ENCODE measurements at places on chromosomes 1 and 21. TPM values are rescaled to one million over a fixed set of nuclear protein-coding genes. Genes with fewer than 3 reads are reported as not detected.
A peak's percentile ranks its signal among the peaks of the same experiment; 100 is the strongest.

GRCh38 chr1:54408147-54409066, 2.2 kb upstream of the SSBP3 start:
- DNase-seq, result peak; percentile 13
- no peaks in the 10 kb centered on the region for H3K27me3 ChIP-seq
- peaks cover 5% of the 10 kb centered on the region for H3K36me3 ChIP-seq
- H3K4me1 ChIP-seq, result peaks cover 42% of the 10 kb centered on the region
- H3K4me3 ChIP-seq, result peak overlapping the region; percentile 87
- H3K27ac ChIP-seq, result peak overlapping the region; percentile 97

DNA sequence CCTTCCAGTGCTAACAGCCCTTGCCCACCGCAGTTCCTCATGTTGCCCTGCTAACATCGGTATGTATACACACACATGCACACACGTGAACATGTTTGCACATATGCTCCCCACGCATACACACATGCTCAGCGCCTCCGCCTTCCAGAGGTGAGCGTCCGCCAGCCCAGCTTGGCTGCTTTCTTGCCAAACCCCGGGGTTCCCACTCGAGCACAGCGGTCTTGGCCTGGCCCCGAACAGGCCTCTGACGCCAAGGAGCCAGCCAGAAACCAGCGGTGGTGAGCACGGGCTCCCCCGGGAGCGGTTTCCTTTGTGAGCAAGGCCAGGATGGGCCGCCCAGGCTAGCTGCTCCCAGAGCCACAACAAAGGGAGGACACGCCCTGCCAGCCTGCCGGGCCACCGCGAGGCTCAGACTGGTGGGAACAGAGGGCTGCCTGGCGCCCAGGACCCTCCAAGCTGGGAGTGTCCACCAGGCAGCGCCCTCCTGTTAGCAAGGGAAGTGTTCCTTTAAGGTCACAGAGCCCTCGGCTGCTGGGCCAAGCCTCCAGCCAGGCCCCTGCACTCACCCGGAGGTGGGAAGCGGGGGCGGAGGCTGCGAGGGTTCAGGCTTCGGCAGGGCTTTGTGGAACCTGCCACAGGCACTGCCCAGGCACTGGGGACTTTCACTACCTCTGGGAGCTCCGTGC, 65.4 kb downstream of the ALPL start:
- no peak overlapping the region for H3K4me3 ChIP-seq
- no peak overlapping the region for H3K27ac ChIP-seq
- H3K36me3 ChIP-seq, result no peaks in the 10 kb centered on the region
- H3K27me3 ChIP-seq, result no peaks in the 10 kb centered on the region
- H3K4me1 ChIP-seq, result no peaks in the 10 kb centered on the region
- no peak for DNase-seq

GRCh38 chr21:42550817-42551216, 37.2 kb downstream of the SLC37A1 start:
- H3K4me3 ChIP-seq, result no peak overlapping the region
- H3K36me3 ChIP-seq, result peaks cover 25% of the 10 kb centered on the region
- no peaks in the 10 kb centered on the region for H3K27me3 ChIP-seq

- no peaks in the 10 kb centered on the region for H3K27me3 ChIP-seq
- no peak overlapping the region for H3K4me3 ChIP-seq
- no peaks in the 10 kb centered on the region for H3K4me1 ChIP-seq
- no peak overlapping the region for H3K27ac ChIP-seq
Observed at GRCh38 chr21:34878501-34878900, 170.6 kb downstream of the RUNX1 start.

GRCh38 chr1:229843627-229844238, 217.7 kb downstream of the URB2 start:
- DNase-seq, result no peak
- H3K27me3 ChIP-seq, result no peaks in the 10 kb centered on the region
- H3K4me1 ChIP-seq, result no peaks in the 10 kb centered on the region
- H3K4me3 ChIP-seq, result no peak overlapping the region
- H3K27ac ChIP-seq, result no peak overlapping the region
- H3K36me3 ChIP-seq, result no peaks in the 10 kb centered on the region

DNA sequence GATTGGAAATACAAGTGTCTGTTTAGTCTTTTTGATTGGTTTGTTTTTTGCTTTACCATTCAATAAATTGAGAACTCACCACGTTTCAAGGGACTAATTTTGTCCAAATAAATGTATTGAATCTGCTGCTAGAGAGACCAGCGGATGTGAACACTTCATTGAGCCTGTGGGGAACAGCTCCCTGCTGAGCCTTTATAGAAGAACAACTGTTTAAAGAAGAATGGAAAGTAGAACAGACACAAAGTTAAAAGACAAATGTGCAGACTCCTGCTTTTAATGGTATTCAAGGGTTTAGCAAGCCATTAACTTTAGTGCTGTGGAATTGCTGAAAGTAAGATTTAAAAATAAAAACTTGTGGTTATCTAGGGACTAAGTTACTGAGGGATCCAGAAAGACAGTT, 817.7 kb upstream of the B3GALT2 start:
- no peaks in the 10 kb centered on the region for H3K36me3 ChIP-seq
- DNase-seq, result no peak
- no peak overlapping the region for H3K4me3 ChIP-seq
- no peaks in the 10 kb centered on the region for H3K4me1 ChIP-seq

GRCh38 chr1:94864821-94865220, 44.7 kb downstream of the SLC44A3 start:
- H3K36me3 ChIP-seq, result no peaks in the 10 kb centered on the region
- peaks cover 5% of the 10 kb centered on the region for H3K4me1 ChIP-seq
- no peaks in the 10 kb centered on the region for H3K27me3 ChIP-seq
- DNase-seq, result no peak

DNA sequence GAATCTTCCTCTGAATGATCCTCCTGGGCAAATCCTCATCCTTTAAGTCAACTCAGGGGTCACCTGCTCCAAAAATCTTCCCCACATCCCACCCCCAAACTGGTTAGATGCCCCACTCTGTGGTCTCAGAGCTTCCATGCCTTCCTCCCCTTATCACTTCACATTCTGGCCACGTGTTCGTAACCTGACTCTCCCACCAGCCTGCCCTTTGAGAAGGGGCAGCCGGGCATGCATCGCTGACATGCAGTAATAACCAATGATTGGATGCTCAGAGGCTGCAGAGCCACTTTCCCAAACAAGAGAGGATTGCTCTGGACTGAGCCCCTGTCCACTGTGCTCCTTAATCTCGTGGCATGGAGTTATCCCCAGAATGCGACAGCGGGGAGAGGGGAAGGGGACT, 7.0 kb downstream of the LELP1 start:
- no peaks in the 10 kb centered on the region for H3K36me3 ChIP-seq
- DNase-seq, result no peak
- H3K27me3 ChIP-seq, result no peaks in the 10 kb centered on the region
- no peaks in the 10 kb centered on the region for H3K4me1 ChIP-seq

GRCh38 chr1:208291923-208292711, 47.9 kb upstream of the PLXNA2 start:
- no peaks in the 10 kb centered on the region for H3K36me3 ChIP-seq
- DNase-seq, result no peak
- H3K27ac ChIP-seq, result no peak overlapping the region
- H3K4me3 ChIP-seq, result no peak overlapping the region
- no peaks in the 10 kb centered on the region for H3K27me3 ChIP-seq

- no peak for DNase-seq
- H3K27me3 ChIP-seq, result peaks cover 5% of the 10 kb centered on the region
- H3K36me3 ChIP-seq, result no peaks in the 10 kb centered on the region
- peak overlapping the region; percentile 87 for H3K27ac ChIP-seq
- H3K4me1 ChIP-seq, result peaks cover 54% of the 10 kb centered on the region
- H3K4me3 ChIP-seq, result no peak overlapping the region
Observed at GRCh38 chr1:156122519-156123355, 8.2 kb downstream of the LMNA start.

CELA2A gene
- 0.14 TPM for total RNA-seq

MPZ gene
- total RNA-seq, result 3.6 TPM

TFF2 gene
- not detected for total RNA-seq

RCSD1 gene
- total RNA-seq, result 95.8 TPM

VCAM1 gene
- 63.3 TPM for total RNA-seq
